Stimulated activated CD4-positive, alpha-beta T cell treated with anti-CD3 and anti-CD28 coated beads, Interleukin-4, amount 100 ng/mL, for 24 hours (primary cell): ENCODE measurements at places on chromosomes 5 and 9.

GRCh38 chr9:114275246-114276004 is 47.5 kb upstream of the ORM1 start:
- DNase-seq, result no peak

- DNase-seq, result no peak
Measured at GRCh38 chr9:15642369-15642962, 89.6 kb downstream of the CCDC171 start.

GRCh38 chr5:179461576-179461975 is 88.8 kb upstream of the RUFY1 start:
- no peak for DNase-seq

DNA sequence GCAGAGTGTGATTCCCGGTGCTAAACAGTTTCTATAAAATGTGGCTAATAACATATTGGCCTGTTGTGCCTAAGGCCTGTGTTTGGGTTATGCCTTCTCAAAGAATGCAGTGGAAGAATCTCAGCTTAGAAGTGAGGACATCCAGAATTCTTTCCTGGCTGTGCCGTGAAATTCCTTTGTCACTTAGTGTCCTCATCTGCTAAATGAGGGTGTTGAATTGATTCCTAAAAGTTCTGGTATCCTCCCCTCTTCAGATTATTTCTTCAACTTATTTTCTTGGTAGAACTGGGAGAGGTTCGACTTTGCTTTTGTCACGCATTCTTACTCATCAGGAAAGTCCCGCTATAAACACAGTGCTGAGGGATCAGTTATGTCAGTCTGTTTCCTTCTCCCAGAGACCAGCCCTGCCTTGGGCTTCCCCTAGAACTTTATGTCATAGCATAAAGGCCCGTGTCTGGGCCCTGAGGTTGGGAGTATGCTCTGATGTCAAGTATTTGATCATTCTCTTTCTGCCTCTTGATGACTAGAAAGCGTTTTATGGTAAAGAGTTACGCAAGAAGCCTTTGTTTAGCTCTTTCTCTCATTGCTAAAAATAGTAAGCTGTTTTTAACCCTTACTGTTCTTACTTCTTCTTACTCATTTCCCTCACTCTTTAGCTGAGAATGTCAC is 29.5 kb downstream of the MTAP start:
- peak; percentile 40 for DNase-seq

- no peak for DNase-seq
Measured at GRCh38 chr5:51347704-51348103, 35.5 kb upstream of the ISL1 start.

DNA sequence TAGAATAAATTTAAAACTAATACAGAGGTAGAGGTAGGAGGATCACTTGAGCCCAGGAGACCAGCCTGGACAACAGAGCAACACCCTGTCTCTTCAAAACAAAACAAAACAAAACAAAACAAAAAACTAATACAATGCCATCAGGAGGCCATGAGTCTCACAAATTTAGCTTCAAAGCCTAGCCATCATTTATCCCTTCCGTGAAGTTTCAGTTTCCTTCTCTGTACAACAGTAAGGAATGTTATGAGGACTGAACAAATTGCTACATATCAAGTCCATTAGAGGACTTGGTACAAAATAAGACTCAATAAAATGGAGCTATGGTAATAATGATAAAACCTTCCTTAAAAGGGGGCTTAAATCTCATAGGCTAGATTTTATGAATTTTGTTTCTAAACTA is 60.8 kb downstream of the MAPKAP1 start:
- DNase-seq, result no peak

DNA sequence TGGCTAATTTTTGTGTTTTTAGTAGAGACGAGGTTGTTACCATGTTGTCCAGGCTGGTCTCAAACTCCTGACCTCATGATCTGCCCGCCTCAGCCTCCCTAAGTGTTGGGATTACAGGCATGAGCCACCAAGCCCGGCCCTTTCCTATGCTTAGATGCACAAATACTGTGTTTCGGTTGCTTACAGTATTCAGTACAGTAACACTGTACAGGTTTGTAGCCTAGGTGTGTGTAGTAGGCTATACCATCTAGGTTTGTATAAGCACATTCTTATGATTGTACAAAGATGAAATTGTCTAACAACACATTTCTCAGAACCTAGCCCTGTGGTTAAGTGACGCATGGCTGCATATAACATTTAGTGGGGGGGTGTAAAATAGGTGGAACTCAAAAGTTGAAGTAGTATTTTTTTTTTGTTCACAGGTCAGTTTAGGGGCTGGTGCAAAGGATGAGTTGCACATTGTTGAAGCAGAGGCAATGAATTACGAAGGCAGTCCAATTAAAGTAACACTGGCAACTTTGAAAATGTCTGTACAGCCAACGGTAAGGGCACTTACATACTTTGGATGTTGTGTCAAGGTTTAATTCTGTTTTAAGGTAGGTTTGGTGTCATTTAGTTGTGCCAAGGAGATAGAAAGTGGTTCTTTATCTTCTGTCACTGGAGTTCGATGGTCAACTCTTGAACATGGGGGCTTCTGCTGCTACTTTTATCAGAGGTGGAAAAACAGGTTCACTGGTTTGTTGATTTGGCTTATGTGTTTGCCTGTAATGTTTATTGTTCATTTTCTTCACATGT is 3.4 kb downstream of the NPM1 start:
- DNase-seq, result no peak

- DNase-seq, result peak; percentile 24
Measured at GRCh38 chr9:126317513-126317912, 9.1 kb upstream of the MVB12B start.

DNA sequence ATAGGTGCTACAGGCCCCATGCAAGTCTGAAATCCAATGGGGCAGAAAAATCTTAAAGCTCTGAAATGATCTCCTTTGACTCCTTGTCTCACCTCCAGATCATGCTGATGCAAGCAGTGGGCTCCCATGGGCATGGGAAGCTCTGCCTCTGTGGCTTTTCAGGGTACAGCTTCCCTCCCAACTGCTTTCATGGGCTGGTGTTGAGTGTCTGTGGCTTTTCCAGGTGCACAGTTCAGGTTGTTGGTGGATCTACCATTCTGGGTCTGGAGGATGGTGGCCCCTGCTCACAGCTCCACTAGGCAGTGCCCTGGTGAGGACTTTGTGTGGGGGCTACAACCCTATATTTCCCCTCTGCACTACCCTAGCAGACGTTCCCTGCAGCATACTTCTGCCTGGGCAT is 103.5 kb downstream of the STARD4 start:
- no peak for DNase-seq

- DNase-seq, result no peak
Measured at GRCh38 chr5:143440448-143441115, 37.1 kb upstream of the NR3C1 start.

- no peak for DNase-seq
Measured at GRCh38 chr9:108813951-108814601, 41.7 kb downstream of the ACTL7B start.

DNA sequence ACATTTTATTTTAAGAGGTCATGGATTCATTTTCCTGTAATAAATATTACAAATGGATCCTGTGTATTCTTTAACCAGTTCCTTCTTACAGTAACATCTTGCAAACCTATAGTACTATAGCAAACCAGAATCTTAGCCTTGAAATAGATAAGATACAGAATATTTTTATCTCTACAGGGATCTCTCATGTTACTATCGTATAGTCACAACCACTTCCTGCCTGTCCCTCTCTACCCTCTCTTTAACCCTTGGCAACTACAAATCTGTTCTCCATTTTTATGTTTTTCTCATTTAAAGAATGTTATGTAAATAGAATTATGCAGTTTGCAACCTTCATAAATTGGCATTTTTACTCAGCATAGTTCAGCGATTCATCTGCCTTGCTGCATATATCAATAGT is 454.0 kb downstream of the DIRAS2 start:
- no peak for DNase-seq

- no peak for DNase-seq
Measured at GRCh38 chr5:17907094-17907493, 272.8 kb downstream of the TAF11L14 start.

DNA sequence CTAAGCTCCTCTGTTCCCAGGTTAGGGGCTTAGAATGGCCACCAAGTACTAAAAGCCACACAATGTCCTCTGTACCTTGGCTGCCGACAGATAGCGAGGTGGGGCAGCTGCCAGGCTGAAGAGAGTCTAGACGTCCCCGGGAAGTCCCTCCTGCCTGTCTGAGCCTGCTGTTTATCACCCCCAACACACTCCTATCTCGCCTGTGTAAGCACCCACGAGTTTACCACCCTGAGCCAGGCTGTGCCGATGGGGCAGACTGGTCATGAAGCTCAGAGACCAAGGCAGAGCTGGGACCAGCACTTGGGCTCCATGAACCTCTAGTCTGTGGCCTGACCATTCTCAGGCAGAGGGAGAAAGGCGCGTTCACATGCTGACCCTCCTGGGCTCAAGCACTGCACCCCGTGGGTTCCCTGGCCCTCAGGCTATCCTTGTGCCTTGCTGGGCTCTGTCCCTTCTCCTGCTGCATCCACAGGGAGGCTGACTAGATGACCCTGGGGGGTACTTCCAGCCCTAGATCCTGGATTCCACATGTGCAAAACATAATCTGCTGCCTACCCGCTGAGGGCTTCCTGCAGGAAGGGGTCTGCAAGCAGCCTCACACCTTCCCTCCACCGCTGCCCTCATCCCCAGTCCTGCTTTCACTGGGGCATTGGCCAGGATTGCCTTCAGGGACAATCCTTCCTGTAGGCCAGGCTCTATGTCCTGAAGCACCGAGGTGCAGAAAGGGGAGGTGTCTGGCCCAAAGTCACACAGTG is 18.6 kb upstream of the SLC25A51 start:
- no peak for DNase-seq

DNA sequence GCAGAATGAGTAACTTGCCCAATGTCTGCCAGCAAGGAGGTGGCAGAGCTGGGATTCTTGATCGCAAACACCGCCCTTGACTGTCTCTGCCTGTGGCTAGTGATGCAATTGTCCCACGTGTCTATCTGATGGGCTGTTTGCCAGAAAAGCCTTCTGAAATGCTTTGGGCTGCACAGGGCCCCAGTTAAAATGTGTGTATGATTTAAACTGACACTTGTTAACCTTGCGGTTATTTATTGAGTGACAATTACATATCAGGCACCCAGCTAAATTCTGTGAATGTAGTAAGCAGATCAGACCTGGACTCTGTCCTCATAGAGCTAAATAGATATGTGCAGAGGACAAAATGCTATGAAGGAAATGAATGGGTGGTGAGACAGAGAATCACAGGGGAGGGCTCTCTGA is 11.6 kb upstream of the IL12B start:
- DNase-seq, result peak; percentile 63

- DNase-seq, result no peak
Measured at GRCh38 chr9:22683700-22684075, 237.1 kb downstream of the DMRTA1 start.

- no peak for DNase-seq
Measured at GRCh38 chr5:101942321-101942882, 353.7 kb downstream of the SLCO4C1 start.

- DNase-seq, result no peak
Measured at GRCh38 chr9:107824556-107824955, 335.0 kb upstream of the KLF4 start.

DNA sequence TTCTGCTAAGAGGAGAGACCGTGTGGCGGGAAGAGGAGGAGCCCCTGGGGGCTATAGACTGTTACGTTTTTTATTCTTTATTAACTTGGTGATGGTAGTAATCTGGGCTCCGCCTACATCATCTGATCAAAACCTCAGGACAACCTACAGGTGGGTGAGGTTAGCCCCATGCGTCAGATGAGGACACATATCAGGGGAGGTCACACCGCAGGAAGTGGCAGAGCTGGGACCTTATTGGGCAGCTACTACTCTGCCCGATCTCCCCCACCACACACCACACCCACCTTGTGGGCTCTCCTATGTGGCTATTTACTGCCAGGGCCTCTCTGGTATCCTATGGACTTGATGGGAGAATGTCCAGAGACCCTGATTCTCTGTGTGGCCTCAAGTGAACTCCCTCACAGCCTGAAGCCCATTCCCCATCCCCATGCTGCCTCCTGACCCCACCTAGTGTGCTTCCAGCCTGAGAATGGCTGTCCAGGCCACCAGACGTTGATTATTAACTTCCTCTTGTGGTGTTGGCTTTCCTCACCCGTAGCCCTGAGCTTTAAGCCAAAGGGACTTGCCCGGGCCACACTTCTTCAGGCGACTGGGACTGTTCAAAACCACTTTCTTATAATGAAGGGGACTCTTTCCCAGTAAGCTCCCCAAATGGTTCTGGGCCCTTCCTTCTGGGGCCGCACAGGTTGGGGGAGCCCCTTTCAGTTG is 8.2 kb downstream of the UNC5A start:
- peak; percentile 14 for DNase-seq
